Activated CD4-positive, alpha-beta T cell treated with anti-CD3 and anti-CD28 coated beads, Interleukin-2, amount 50 U/mL, for 1 hour (primary cell): ENCODE measurements at places on chromosomes 5 and 9.

- no peak for DNase-seq
Observed at GRCh38 chr5:79641414-79641813, 29.2 kb downstream of the TENT2 start.

GRCh38 chr9:15287309-15287708, 19.7 kb downstream of the TTC39B start:
- DNase-seq: no peak

DNA sequence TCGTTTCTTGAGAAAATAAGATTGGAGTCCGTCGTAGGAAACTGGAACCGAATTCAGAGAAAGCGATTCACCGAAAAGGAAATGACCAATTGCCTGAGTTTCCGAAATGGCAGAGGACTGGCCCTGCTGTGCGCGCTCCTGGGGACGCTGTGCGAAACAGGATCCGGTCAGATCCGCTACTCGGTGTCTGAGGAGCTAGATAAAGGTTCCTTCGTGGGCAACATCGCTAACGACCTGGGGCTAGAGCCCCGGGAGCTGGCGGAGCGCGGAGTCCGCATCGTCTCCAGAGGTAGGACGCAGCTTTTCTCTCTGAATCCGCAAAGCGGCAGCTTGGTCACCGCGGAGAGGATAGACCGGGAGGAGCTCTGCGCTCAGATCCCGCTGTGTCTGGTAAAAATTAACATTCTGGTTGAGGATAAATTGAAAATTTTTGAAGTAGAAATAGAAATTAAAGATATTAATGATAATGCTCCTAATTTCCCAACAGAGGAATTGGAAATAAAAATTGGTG, 379 bp downstream of the PCDHGA3 start:
- DNase-seq: no peak

DNA sequence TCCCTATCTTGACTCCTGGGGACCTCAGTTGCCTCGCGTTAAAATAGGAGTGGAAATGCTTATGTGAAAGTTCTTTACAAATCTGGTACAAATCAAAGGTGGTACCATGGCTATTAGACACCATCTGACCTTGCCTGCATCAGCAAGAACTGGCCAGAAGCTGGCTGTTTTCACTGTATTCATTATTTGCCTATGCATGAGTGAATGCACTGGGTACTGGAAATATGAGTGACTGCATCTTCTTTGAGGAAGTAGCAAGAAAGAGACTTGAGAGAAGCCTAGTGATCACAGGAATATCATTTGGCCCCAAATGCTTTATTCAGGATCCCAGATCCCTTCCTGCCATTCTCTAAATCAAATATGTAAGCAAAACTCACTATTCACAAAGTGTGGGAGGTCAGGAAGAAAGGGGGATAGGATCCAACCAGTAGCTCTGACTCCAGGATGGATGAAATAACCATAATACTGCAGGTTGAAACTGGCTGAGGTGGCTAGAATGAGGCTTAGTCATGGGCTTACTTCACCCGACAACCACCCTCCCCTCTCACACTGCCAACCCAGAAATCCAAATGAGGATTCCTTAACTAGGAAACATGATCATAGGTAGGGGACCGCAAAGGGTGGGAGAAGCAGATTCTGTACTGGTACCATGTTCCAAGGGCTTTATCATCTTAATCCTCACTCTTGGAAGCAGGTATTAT, 56.7 kb downstream of the FAM114A2 start:
- no peak for DNase-seq

DNA sequence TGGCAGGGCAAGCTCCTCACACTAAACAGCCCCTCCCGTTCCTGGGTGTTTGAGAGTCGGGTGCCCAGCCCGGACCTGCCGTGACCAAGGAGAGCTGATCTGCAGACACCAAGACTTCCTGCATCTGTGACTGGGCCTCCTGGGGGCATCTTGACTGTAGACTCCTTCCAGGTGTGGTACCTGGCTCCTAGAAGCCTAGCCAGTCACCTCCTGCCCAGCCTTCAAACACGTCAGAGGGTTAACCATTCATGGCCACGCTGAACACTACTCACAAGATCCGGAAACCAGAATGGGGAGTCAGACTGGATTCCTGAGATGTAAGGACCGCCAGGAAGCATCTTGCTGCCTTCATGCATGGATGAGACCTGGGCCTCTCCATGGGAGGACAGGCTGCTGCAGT, 3.7 kb upstream of the LCN2 start:
- DNase-seq: no peak

DNA sequence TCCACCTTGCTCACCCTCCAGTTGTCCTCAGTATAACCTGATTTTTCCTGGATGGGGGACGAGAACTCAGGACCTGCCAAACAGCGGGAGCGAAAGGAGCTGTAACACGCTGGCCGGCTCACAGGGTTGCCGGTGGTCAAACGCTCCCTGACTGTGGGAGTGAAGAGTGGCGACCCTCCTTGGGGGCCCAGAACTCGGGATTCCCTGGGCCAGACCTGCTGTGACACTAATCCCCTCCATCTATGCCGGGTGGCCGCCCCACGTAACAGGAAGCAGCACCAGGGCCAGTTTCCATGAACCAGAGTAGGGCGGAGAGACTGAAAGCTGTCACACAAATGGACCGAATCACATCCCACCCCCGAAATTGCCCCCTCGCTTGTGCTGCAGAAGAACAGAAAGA, 1809.2 kb upstream of the ACO1 start:
- DNase-seq: no peak

DNA sequence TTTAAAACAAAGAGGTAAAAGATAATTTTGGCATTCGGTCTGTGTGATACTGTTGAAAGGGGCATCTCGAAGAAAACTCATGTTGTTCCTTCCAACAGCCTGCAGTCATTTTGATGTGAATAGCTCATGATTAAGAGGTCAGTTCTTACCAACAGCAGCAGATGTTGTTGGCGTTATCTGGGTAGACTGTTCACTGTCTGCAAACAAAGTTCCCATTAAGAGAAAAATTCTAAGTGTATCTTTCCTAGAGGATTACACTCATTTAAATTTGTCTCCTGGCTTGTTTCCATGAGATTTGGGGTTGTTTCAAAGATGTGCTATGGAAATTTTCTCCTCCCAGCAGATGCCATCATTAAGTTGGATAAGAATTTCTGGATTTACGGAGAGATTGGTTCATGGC, 138.2 kb upstream of the RORB start:
- DNase-seq: no peak

DNA sequence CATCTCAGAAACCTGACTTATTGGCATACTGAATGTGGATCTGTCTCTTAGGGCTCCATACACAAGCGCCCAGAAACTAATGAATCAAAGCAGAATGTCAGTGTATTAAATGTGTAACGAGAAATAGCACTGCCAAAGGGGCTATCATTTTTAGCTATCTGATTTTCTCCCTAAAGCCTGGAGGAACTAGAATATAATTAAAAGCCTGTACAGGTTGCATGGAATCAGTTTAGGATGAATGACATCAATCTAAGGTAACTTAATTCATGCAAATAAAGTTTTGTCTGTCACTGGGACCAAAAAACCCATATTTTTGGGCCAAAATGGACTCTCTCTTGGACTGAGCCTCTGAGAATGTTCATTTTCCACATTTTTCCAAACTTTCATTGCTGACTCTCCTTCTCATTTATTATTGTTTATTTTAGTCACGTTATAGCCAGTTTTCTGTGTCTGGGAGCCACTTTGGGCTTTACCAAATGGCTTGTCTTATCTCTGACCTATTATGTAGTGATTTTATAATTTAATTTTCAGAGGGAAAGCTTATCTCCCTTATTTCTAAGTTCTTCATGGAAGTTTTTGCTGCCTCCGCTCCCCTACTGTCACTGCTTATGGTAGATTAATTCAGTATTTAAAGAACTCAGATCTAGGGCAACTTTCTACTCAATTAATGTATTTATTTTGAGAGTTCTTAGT, 47.0 kb downstream of the PRR16 start:
- DNase-seq: no peak

GRCh38 chr9:89450213-89450612, 47.7 kb downstream of the SEMA4D start:
- DNase-seq: no peak

- DNase-seq: no peak
Observed at GRCh38 chr5:81226949-81227348, 6.2 kb upstream of the CKMT2 start.

DNA sequence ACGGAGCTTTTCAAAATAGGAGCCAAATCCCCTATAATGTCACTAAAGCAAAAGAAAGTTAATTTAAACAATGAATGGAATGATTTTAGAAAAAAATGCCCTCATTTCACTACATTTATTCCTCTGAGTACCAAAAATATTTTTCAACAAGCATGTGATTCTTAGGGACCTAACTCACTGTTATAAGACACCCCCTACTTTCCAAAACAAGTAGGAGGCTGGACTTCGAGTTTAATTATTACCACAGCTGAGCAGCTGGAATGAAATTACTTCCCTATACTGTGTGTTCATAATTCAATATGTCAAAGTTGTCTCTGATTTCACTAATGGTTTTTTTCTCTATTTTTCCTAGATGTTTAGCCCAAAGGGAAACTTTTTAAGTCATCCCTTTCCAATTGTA, 61.6 kb downstream of the SAXO1 start:
- no peak for DNase-seq

DNA sequence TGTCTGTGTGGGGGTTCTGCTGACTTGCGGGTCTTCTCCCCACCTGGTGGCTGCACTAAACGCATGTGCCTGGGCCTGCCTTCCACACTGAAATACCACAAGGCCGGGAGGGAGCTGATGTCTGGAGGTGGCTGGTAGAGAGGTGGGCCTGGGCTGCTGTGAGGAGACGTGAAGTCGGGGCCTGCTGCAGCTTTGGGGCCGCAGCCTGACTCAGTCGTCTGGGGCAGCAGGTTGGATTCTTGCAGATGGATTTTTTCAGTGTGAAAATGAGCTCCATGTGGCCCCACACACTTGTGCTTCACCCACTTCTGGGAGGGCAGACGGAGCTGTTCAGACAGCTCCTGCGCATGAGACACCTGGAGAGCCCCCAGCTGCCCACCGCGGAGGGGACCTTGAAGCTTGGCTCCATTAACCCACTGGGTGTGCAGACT, 29.3 kb downstream of the COL5A1 start:
- DNase-seq: no peak

DNA sequence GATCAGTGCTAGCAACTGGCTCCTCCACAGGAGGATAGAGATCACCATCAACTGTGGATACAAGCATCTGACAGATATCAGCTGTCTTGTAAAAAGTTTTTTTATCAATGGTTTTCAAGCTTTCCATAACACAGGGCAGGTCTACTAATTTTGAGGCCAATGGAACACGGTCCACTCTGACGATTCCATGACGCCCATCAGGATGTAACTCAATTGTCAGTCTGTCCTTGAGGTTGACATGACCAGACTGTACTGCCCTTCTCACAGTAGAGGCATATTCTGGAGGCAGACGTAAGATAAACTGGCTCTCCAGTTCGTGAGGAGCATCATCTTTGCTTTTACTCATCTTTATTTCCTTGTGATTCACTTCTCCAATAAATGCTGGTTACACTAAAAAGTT, 885 bp downstream of the TAF7 start:
- no peak for DNase-seq

GRCh38 chr9:134535171-134535570, 106.4 kb upstream of the COL5A1 start:
- no peak for DNase-seq

- DNase-seq: no peak
Observed at GRCh38 chr5:38650946-38651345, 94.5 kb upstream of the LIFR start.

DNA sequence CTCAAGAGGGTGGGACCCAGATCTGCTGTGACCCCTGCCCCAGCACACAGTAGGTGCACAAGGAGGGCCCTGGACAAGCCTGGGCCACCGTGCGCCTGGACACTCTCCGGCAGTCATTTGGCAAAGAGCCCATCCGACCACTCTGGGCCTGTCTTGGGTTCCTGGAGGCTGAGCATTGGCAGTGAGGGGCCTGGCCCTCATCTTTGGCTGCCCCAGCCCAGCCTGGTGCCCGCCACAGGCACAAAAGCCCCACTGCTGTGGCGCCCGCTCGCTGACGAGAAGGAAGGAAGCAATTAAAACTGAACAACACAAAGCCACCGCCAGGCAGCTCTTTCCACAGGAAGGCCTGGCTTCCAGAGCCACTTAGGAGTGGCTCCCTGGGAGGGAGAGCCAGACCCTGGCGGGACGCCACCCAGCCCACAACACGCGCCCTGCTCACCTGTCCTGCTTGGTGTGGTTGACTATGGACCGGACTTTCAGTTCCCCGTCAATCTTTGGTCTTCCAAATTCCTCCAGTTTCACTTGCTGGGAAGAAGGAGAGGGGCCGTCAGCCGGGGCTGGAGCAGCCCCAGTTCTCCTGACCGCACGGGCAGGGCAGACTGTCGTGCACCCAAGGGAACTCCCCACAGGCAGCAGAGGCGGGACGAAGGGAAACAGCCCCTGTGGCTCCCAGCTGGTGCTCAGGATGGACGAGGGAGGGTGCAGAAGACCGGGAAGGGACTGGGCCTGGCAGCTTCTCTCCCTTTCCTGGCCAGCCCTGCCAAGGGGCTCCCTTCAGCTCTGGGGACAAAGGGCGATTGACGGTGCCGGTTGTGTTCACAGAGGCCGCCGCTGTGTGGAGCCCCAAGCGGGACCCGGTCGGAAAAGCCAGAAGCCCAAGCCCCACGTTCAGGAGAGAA, 50.9 kb upstream of the SARDH start:
- no peak for DNase-seq

GRCh38 chr5:56259002-56259511, 25.9 kb upstream of the ANKRD55 start:
- DNase-seq: no peak

- no peak for DNase-seq
Observed at GRCh38 chr9:89372979-89373378, 54.7 kb downstream of the SECISBP2 start.

GRCh38 chr5:77102549-77102948, 15.5 kb upstream of the ZBED3 start:
- DNase-seq: no peak

GRCh38 chr9:96485280-96485679, 35.3 kb downstream of the HABP4 start:
- no peak for DNase-seq
